ENCODE measurements at places on chromosomes 7 and 10.

DNA sequence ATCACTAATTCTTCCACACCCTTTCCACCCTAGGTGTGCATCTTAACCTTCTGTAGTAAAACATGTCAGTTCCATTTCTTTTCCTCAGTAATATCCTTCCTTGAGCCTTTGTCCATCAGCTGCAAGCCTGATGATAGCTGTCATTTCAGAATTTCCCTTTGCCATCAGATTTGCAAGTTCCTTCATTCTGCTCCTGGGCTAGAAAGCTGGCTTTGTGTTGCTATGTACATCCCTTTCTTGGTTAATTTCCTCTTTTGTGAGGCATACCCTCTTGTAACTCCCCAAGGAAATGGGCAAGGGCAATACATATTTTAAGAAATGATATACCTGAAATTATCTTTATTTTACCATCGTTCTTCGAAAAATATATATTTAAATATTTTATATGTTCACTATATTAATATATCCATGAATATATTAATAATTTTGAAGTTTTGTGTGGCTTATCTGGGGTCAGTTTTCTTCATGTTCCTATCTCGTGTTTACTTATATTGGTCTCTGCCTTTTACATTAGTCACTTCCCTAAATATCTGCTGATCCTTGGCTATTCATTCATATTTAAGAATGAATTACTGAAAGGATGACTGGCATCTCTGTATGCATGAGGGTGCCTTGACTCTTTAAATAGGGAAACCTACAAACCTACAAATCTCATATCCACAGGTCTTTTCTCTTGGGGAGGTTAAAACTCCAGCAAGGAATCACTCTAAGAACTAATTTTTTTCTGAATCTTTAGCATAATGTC, 143.8 kb downstream of the ZNF22 start:
- DNase-seq, result no peak

DNA sequence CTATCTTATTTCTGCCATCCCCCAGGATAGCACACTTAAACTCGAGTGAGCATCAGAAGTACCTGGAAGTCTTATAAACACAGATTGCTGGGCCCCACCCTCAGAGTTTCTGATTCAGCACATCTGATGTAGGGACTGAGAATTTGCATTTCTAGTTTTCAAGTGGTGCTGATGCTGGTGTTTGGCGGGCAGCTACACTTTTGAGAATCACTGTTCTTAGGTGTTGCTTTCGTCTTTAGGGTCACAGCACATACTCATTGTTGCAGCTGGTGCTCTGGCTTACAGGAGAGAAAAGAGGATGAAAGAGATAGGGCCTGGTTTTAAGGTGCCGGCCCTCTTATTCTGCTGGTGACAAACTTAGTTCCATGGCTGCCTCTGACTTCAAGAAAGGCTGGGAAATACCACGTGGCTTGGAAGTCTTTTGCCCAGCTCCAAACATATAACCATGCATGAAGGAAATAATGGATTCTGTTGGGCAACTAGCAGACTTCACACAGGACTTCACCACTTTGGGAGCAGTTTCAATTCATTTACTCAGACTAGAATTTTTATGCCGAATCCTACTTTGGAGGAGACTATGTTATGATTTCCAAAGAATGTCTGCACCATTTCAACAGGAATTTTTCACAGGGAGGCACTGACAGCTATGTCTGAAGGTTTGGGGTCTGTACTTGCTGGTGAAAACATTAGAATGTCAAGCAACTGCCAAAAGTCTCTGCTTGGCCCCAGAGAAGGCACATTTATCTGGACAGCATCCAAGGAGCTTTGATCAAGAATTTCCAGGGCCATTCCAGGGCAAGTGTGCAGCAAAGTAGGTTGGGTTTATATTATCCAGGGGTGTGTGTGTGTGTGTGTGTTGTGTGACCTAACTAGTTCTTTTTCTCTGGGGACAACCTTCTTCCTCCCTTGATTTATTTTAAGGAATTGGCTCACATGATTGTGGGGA, 6.9 kb upstream of the MINDY4 start:
- DNase-seq, result peak; percentile 80

GRCh38 chr7:47292832-47293309, 289.0 kb downstream of the TNS3 start:
- DNase-seq, result no peak

DNA sequence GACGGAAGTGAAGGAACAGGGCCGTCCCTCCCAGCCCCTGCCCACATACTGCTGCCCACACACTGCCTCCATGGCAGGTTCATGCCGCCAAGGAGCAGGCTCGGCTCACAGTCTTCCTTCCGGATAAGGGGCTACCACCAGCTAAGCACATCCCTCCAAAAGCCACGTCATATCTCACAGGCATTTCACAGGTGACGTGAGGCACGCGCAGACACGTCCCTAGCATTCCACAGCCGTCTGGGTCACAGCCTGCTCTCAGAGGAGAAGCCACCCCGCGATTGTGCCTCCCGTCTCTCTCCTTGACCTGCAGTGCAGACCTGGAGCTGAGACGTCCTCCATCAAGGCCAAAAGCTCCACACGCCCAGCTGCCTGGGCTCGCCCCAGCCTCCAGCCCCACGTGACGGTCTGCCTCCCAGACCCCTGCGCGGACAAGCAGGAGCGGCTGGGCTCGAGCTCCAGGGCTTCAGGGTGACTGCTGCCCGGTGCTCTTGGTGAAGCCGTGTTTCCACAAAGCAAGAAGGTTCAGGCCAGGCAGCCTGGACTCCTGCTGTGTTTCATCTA, 114.0 kb downstream of the MAD1L1 start:
- DNase-seq, result no peak

GRCh38 chr7:69338144-69338543, 260.1 kb upstream of the AUTS2 start:
- DNase-seq, result no peak

GRCh38 chr7:90384433-90384832, 18.8 kb upstream of the CLDN12 start:
- peak; percentile 54 for DNase-seq

DNA sequence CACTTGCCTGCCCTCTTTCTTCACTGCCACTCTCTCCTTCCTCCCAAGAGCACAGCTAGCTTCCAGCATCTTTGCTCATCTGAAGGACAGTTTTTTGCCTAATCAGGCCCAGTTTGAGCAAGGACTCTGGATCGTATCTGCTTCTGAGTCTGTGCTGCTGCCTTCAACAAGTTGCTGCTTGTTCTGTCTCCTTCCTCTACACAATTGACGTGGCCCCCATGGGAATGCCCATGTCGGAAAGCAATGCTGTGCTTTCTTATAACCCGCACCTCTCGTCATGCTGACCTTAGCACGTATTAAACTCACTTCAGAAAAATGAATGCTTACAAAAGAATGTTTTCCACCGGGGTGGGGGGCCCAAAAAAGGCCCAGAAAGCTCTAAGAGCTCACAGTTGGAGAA, 324.7 kb upstream of the C7orf33 start:
- DNase-seq, result no peak

DNA sequence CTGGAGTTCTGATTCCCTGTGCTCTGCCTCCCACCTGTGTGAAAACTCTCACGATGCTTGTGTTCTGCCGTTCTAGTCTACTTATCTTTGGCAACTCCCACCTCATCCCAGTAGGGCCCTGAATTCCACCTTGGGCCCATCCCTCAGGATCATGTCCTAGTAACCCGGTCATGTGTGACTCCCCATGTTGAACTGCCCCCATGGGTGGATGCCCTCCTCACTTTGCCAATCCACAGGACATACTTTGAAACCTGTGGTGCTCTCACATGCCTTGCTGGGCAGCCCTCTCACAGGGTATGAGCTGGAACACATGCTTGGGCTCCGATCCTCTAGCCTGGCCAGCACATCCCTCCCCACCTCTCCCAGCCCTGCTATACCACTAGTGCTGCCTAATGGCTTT, 3.8 kb upstream of the RBM33 start:
- DNase-seq, result no peak

DNA sequence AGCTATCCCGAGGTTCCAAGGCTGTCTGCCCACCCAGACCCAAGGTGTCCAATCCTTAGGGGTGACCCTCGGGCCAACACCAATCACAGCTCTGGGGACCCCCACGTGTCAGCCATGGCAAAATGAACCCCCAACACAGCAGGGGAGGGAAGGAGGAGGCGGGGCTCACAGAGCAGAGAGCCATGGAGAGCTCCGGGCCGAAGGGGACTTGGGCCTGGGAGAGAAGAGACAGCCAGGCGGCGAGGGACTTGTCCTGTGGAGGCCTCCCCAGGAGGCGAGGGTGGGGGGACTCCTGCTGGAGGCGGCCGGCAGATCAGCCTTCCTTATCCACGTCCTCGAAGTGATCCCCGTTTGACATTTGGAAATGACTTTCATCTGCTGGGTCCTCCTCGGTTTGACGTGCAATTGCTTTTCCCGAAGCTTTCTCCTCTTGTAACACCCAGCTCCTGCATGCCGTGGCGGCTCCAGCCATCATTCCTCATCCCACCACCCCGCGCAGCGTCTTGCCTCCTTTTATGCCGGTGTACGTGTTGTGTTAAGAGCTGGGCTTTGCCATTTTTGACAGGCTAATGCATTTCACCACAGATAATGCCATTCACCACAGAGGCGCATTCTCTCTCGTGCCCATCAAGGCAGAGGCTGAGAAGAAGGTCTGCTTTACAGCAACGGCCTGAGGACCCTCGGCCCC, 337.4 kb downstream of the DNAJB6 start:
- no peak for DNase-seq

DNA sequence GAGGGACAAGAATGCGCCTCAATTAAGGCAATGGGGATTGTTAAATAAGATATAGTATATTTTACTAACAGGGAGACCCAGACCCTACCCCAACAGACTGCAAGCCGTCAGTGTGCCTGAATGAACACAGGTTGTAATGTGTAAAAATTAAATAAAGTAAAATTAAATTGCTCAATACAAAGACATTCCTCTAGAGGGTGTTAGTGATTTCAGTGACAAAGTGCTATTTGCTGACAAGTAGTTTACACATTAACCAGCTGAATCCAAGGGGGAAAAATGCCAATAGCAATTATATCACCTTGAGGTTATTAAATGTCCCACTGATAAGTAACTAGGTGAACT, 110.5 kb downstream of the EBF3 start:
- peak; percentile 12 for DNase-seq

DNA sequence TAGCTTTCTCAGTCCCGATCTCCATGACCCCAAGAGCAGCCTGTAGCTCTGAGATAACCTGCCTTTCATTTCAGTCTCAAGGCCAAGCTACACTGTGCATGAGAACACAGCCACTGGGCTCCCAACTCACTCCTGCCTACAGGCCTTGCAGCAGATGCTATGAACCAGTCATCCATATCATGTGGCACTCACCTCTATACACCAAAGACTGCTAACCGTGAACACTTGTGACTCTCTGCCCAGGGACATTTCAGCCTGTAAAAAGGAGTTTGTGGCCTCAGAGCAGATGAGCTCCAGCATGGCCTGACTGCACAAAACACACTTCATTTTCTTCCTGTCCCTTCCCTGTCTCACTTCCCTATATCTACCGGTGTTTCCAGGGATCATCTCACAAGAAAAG, 56.9 kb upstream of the NPY start:
- DNase-seq, result no peak

- DNase-seq, result no peak
Measured at GRCh38 chr7:16023046-16023445, 336.6 kb upstream of the MEOX2 start.

DNA sequence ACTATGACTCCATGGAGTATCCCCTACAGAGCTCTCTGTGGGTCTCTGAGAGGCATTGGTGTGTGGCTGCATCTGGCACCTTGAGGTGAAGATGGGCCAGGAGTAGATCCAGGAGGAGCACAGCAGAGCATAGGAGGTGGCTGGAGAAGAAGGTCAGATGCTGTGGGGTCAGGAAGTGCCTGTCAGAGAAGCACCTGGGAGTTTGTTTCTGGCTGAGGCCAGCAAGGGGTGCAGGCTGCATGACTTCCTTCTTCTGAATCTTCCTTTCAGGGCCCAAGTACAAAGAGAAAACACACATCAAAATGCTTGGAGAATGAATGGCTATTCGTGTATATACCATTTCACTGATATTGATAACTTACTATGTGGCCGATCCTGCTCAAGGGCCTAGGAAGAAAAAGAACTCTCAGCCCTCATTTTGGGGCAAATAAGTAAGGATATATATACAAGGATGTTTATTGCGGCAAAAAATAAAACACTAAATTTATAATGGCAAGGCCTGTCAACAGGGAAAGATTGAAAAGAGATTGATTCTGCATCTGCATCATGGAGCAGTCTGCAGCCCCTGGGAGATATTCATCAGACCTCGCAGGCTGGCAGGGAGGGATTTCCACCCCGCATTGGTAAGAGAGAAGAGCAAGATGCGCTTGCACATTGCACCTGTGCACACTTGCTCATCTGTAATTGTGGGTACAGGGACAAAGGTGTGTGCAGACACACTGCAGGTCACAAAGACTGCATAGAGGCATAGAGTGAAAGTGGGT, 39.2 kb downstream of the PTPRE start:
- no peak for DNase-seq

GRCh38 chr10:103843045-103843444, 12.3 kb downstream of the SH3PXD2A start:
- no peak for DNase-seq

DNA sequence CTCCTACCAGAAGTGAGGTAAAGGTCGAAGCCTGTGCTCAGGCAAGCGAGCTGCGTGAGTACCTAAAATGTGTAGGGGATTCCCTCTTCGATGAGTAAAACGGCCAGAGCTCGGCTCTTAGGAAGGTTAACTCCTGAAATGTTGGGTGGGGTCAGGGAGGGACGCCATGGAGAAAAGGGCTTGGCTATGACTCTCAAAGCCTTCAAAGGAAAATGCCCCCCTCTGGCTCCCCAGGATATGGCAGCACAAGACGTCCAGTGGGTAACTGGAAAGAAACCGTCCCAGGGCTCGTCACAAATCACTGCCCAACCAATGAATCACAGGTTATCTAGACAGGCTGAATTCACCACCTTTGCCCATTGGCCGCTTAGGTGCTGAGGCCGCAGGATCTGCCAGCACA, 58.0 kb downstream of the CALML3 start:
- DNase-seq, result no peak

DNA sequence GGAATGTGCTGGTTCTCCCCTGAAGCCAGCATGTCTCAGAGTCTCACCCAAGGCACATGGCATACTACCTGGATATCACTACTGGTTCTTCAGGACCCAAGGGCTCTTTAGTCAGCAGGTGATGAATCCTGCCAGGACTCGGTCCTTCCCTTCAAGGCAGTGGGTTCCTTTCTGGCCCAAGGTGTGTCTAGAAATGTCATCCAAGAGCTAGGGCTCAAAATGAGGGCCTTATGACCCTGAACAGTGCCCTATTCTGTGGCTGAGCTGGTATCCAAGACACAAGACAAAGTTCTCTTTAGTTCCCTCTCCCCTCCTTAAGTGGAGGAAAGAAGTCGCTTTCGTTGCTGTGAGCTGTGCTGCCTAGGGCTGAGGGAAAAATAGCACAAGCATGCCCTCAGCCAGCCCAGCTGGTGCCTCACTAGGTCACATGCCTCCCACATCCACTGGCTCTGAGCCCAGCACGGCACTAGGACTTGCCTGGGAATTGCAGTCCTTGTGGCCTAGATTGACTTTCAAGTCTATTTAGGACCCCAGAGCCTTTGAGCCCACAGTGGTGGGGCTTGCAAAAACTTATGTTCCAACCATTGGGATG, 106.0 kb downstream of the BMS1 start:
- DNase-seq, result no peak
